ENCODE measurements at places on chromosomes 3 and 15.

DNA sequence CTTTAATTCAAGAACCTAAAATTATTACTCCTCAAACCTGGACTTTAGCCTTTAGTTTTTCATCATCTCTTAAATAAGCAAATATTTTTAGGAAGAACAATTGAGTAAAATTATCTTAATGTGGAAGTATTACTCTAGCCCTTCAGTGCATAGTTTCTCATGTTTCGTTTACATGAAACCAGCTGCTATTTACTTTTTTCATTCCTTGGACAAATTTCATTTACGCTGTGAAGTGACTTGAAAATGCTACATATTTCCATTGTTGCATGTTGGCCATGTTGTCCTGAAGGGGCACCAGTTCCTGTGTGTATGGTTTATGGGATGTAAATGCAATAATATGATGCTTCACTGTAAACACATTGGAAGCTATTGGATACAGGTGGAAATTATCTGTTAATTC, 49.9 kb downstream of the SLC25A26 start:
- no peak for DNase-seq

GRCh38 chr15:70795311-70795665, 31.9 kb upstream of the UACA start:
- DNase-seq, result no peak

GRCh38 chr3:137066092-137066491, 108.3 kb downstream of the IL20RB start:
- no peak for DNase-seq

- no peak for DNase-seq
Observed at GRCh38 chr3:187295316-187296034, 3.9 kb upstream of the MASP1 start.

DNA sequence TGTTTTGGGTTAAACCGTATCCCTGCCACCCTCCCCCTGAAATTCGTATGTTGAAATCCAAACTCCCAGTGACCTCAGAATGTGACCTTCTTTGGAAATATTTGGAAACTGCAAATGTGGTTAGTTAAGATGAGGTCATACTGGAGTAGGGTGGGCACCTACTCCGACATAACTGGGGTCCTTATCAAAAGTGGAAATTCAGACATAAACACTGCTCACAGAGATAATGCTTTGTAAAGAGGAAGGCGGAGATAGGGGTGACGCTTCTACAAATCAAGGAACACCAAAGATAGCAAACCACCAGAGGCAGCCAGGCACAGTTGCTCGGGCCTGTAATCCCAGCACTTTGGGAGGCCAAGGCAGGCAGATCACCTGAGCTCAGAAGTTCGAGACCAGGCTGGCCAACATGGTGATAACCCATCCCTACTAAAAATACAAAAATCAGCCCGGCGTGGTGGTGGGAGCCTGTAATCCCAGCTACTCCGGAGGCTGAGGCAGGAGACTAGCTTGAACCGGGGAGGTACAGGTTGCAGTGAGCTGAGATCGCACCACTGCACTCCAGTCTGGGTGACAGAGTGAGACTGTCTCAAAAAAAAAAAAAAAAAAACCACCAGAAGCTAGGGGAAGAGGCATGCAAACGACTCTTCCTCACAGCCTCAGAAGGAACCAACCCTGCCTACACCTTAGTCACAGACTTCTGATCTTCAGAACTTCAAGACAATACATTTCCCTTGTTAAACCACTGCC, 51.1 kb upstream of the CHD2 start:
- DNase-seq, result no peak

DNA sequence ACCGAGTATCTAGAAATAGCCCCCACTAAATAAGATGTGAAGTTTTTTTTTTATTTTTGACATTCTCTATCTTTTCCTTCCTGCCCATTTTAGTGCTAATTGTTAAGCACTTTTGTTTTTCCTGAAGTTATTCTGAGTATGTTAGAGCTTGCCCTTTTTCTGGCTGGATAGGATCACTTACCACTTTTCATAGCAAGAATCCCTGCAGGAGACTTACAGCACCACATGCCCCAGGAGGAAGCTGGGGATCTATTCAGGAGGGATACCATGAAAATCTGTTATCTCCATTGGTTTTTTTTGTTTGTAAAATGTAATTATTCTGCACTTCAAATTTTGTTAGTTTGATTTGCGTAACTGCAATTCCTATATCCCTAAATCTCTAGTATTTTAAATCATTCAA, 968.4 kb downstream of the ZPLD1 start:
- no peak for DNase-seq

DNA sequence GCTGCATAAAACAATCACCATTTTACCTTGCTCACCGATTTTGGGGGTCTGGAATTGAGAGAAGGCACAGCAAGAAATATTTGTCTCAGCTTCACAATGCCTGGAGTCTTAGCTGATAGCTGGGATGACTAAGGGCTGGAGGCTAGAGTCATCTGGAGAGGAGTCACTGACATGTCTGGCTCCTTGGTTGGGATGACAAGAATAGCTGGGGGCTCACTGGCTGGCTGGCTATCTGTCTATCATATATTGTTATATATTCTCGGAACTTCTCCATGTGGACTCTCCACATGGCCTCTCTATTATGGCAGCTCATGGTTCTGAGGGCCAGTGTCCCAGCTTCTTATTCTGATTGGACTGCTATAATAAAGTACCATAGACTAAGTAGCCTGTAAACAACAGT, 20.0 kb upstream of the TRIM71 start:
- DNase-seq, result no peak

- no peak for DNase-seq
Observed at GRCh38 chr3:55159016-55159415, 231.2 kb upstream of the LRTM1 start.

GRCh38 chr15:35963326-35963725, 417.4 kb upstream of the DPH6 start:
- no peak for DNase-seq

GRCh38 chr3:128307029-128307633, 153.8 kb downstream of the EEFSEC start:
- peak; percentile 58 for DNase-seq

- DNase-seq, result no peak
Observed at GRCh38 chr15:92306663-92307062, 87.0 kb upstream of the ST8SIA2 start.

- no peak for DNase-seq
Observed at GRCh38 chr15:50277370-50277769, 11.8 kb upstream of the HDC start.

GRCh38 chr15:23912191-23912590, 225.1 kb upstream of the NDN start:
- no peak for DNase-seq

- DNase-seq, result peak; percentile 15
Observed at GRCh38 chr3:66037330-66037985, 1.3 kb downstream of the MAGI1 start.

- no peak for DNase-seq
Observed at GRCh38 chr3:99974989-99975388, 139.3 kb downstream of the FILIP1L start.

DNA sequence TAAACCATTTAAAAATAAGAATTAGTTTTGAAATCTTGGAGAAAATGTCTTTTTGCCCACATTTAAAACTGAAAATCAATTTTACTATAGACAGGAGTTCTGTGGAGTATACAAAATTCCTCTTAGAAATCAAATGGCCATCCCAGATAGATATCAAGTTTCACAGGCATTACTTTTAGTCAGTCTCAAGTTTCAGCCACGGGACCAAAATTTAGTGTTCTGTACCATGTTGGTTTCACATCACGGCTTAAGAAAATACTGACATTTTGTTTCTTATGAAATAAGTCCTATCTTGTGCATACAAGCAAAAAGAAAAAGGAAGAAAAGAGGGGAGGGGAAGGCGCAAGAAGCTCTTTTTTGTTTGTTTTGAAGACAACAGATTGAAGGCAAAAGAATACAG, 45.7 kb downstream of the EIF2AK4 start:
- no peak for DNase-seq

DNA sequence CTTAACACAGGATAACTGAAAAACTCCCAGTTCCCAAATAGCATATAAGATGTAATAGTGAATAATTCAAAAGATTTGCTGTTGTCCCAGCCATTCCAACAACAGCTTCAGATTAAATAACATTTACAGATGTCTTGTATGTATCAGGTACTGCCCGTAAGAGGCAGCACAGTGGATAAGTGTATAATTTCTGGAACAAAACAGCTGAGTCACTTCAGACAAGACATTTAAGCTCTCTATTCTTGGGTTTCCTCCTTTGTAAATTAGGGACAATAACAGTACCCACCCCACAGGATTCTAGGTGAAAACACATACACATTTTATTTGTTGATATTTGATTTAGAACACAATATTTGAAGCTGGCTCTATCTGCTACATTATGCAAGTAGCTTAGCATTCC, 2.6 kb upstream of the WWTR1 start:
- no peak for DNase-seq

GRCh38 chr3:73451301-73451944, 173.3 kb downstream of the PDZRN3 start:
- DNase-seq, result peak; percentile 39

DNA sequence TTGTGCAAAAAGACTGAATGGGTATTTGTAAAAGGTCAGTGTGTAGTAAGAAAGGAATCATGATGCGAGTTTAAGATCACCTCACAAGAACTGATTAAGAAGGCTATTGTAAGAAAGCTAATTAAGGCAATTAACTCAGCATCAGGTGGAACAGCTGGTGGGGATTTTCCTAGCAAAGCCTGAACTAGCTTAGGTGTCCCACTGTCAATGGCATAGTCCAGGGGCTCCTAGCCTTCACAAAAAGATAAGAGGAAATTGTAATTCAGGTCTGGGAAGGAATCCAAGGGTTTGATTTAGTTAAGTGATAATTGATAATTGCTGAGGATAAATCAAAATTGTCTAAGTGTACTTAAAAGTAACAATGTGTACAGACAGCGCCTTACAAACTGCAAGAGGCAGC, 901.6 kb downstream of the TUSC7 start:
- peak; percentile 58 for DNase-seq

DNA sequence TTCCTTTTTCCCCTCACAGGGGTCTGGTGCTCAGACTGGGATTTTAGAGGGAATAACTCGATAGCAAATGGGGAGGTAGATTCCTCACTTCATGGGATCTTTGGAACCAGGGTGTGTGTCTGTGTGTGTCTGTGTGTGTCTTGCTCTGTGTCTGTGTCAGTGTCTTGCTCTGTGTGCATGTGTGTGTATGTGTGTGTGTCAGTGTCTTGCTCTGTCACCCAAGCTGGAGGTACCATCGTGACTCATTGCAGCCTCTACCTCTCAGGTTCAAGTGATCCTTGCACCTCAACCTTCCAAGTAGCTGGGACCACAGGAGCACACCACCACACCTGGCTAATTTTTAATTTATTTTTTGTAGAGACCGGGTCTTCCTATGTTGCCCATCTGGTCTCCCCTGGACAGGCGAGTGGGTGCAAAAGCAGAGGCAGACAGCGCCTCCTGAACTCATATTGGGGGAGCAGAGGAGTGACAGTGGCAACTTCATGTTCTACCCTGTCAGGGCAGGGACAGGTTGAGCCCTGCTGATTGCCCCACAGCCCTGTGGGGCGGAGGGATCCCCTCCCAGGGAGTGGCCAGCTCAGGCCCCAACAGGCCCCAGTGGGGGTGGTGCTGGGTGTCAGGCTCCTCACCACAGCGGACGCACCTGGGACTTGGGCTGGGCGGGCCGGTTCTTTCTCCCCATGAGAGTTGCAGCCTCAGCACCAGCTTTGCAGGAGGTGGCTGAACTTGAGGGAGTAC, 10.4 kb upstream of the SEMA4B start:
- no peak for DNase-seq

GRCh38 chr3:66747261-66747660, 246.4 kb upstream of the LRIG1 start:
- DNase-seq, result no peak

GRCh38 chr3:56192001-56192400, 276.3 kb downstream of the ERC2 start:
- DNase-seq, result no peak

- DNase-seq, result no peak
Observed at GRCh38 chr3:127954640-127955039, 39.6 kb downstream of the KBTBD12 start.

GRCh38 chr15:77417602-77418001, 2.3 kb downstream of the PEAK1 start:
- DNase-seq, result no peak

DNA sequence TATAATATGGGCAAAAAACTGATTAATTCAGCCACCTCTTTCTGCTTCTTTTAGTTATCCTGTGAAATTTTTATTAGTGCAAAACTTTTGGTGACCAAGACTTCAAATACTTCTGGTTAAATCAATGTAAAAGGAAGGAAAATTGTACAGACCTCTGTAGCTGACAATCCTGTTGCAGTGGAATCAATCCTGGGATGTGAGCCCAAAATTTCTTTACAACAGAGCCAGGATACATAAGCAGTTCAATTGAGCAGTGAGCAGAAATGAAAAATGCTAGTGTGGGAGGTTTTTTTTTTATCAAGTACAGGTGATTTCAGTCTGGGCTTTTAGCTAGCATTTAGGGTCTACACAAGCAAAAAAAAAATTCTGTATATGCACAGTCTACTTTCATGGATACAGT, 398.0 kb downstream of the OTOL1 start:
- no peak for DNase-seq

DNA sequence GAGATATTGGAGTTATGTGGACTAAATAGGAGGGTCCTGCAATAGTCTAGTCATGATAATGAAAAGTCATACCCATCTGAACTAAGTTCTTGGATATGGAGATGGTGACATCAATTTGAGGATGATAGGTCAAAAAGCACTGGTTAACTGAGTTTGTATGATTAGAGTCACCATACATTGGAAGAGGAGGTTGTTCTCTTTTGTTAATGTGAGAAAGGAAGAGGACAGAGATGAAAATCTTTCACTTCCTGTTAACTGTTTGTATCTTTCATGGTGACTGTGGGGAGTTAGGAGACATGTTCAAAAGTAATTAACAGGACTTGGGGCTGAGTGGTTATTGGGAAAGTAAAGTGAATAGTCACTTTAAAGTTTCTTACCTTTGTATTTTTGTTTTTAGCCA, 11.1 kb downstream of the TMEM62 start:
- no peak for DNase-seq

DNA sequence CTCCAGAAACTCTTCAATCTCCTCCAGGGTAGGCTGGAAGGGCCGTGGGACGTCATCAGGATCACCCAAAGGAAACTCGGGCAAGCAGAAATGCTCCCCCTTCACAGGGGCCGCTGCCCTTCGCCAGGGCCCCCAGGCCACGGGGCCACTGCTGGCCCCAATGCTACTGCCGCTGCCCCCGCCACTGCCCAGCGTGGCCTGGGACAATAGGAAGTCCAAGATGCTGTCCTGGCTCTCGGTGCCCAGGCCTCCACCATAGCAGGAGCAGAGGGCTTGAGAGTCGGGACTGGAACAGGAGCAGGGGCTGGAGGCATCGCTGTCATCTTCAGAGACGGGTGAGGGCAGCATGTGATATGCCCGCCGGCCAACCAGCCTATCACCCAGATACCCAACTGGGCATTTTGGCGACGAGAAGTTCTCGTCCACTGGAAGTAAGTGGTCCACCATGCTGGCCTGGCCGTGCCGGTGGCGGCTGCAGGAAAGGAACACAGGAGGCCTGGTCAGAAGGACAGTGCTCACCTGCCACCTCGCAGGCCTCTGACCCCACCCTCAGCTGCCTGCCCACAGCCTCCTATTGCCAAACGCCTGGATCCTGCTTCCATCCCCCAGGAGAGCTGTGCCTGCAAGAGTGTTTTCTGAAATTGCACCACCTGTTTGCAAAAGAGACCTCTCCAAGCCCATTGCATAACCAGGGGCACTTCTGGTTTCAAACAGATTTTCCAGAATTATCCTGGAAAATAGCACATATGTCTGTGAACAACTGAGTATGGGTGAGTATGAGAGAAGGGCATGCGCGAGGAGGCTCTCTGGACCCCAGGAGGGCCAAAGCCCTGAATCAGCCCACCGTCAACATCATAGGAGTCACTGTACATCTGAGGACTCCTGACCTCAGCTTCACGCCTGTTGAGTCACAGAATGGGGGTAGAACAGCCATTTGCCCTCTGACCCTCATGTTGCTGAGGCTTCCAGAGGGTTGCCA, 4.4 kb downstream of the KLF15 start:
- no peak for DNase-seq
